Stomach (tissue), 19 donors: ENCODE measurements at places on chromosomes 12 and 14. TPM values are rescaled to one million over a fixed set of nuclear protein-coding genes. Genes with fewer than 3 reads are reported as not detected.

The GZMH gene
- 0.92 TPM for total RNA-seq

The TAS2R13 gene
- 1.2 TPM for total RNA-seq

The RPL10L gene
- total RNA-seq, result not detected

The LUM gene
- 51.3 TPM for total RNA-seq

The TAMALIN gene
- total RNA-seq, result 61.3 TPM

The DIO2 gene
- 23.2 TPM for total RNA-seq

The CLEC2A gene
- total RNA-seq, result not detected

The KRT6B gene
- not detected for total RNA-seq

The SIX4 gene
- 3.2 TPM for total RNA-seq

The RASAL1 gene
- total RNA-seq, result 62.0 TPM

The IFT81 gene
- total RNA-seq, result 50.2 TPM

The VDR gene
- total RNA-seq, result 2.8 TPM

The KRT6A gene
- total RNA-seq, result 56.6 TPM

The DLGAP5 gene
- 1.2 TPM for total RNA-seq

The CNTN1 gene
- 39.1 TPM for total RNA-seq

The CISTR gene
- not detected for total RNA-seq

The SLCO1C1 gene
- total RNA-seq, result 3.7 TPM

The BDKRB2 gene
- 5.3 TPM for total RNA-seq

The TAS2R14 gene
- total RNA-seq, result not detected
